ENCODE measurements at places on chromosomes 7 and 10.
A peak's percentile ranks its signal among the peaks of the same experiment; 100 is the strongest.

DNA sequence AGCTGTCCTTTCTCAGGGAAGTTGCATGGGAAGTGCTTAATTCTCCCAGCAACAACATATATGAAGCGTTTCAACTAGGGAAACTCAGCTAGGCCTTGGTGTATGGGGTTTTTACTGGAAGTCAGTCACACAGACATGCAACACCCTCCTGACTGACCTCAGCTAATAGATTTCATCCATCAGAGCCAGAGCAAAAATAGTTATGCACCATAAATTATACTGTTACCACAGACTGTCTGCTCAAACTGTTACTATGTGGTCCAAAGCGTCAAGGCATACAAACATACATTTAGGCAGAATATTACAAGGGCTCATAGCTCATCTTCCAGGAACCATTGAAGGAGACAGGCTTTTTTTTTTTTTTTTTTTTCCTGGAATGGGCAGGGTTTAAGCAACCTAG is 417.9 kb downstream of the ANKRD7 start:
- DNase-seq = no peak

- no peak for DNase-seq
Observed at GRCh38 chr7:91348711-91349110, 84.5 kb downstream of the FZD1 start.

- no peak for DNase-seq
Observed at GRCh38 chr7:114554781-114555537, 140.3 kb downstream of the FOXP2 start.

DNA sequence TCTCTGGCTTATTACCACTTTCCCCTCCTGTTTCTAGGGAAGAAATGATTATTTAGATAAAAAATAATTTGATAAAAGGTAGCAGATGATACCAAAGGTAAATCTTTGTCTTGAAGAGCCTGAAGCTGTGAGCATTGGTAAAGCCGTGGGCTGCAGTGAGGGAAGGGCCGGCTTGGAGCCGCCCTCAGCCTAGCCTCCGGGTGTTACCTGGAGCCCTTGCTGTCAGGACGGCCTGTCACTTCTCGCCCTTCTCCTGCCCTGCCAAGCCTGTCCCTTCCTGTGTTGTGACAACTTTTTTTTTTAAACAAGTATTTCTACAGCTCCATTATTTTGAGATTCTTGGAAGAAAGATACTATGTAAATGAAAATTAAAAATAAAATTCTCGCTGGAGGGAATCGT is 7.0 kb downstream of the CUX1 start:
- no peak for DNase-seq

DNA sequence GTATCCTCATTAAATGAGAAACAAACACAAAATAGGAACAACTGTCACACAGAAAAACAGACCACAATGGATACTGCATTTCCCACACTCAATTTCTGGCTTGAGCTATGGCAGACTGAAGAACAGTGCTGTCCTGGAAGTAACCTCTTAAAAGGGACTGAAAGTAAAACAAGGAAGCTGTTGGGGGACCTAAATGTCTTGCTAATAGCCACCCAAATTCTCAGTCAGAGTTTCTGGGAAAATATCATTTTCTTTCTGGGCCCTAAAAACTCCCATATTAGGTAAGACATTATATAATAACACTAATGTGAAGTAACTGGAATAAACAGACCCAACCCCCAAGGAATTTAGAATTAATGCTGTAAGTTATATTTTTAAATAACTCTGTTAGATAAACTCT is 80.9 kb upstream of the TFEC start:
- no peak for DNase-seq

- no peak for DNase-seq
Observed at GRCh38 chr7:85829817-85830432, 643.1 kb upstream of the SEMA3D start.

GRCh38 chr7:158602905-158603772 is 15.5 kb upstream of the PTPRN2 start:
- no peak for DNase-seq

DNA sequence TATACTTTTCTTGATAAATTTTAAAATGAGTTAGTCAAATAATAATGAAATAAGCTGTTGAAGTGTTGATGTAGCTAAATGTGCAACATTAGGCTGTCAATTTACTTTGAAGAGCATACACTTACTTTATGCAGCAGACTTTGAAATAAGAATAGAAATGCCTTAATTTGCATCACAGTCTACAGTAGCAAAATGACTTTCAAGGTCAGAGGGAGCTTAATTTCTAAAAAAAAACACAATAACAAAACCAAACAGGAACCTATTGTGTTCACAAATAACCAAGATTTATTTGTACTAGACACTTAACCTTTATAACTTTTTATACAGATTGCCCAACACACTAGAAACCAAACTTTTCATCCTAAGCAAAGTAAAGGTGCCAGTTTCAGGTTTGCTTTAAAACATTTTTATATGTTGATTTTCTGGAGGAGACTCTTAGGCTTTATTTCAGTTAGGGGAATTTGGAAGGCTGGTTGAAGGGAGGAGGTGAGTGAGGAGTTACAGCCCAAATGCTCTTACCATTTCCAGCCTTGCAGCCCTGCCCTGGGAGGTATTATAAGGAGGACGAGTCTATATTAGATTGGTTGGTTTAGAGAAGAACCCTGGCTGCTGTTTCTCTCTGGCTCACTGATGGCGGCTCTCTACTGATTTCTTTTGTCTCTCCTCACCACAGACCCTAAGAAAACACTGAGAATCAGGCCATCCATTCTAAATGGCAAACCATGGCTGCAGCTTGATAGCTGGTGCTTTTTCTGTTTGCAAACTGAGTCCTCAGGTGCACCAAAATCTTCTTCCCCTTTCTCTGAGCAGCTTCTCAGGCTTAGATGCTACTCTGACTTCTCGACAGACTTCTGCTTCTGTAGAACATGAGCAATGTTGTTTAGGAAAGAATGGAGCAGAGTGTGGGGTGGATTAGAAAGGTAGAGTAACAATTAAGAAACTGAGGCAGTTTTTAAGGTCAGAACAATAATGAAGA is 55.2 kb upstream of the RPA3 start:
- DNase-seq = no peak

GRCh38 chr10:114487815-114488536 is 83.7 kb upstream of the AFAP1L2 start:
- peak; percentile 31 for DNase-seq

DNA sequence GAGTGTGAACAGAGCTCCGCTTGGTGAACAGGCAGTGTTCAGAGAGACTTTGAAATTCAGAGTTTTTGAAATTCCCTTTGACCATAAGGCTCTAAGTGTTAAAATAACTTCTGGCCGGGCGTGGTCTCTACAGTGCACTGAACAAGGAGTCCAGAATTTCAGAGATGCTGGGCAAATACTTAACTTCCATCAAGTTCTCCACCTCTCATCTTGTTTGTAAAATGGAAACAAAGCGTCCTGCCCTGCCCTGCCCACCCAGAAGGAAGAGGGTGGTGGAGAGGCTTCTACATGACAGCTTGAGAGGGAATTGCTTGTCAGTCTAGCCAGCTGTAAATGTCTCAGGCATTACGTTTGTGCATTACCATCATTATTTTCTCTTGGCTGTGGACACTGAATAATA is 102.6 kb downstream of the RGS10 start:
- DNase-seq = no peak

- DNase-seq = no peak
Observed at GRCh38 chr10:35458500-35459448, 122.5 kb downstream of the CCNY start.

DNA sequence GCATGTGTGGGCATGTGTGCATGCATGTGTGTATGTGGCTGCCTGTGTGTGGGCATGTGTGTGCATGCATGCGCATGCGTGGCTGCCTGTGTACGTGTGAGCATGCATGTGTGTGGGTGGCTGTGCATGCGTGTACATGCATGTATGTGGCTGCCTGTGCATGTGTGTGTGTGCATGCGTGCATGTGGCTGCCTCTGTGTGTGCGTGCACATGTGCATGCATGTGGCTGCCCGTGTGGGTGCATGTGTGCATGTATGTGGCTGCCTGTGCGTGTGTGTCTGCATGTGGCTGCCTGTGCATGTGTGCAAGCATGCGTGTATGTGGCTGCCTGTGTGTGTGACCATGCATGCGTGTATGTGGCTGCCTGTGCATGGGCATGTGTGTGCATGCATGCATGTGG is 217.2 kb downstream of the ELFN1 start:
- DNase-seq = no peak

- no peak for DNase-seq
Observed at GRCh38 chr10:101133489-101134298, 2.6 kb downstream of the TLX1 start.

- DNase-seq = no peak
Observed at GRCh38 chr7:52925332-52925731, 110.1 kb upstream of the POM121L12 start.

- DNase-seq = no peak
Observed at GRCh38 chr10:77016855-77017254, 620.8 kb downstream of the KCNMA1 start.

GRCh38 chr10:43170491-43170890 is 32.2 kb downstream of the CSGALNACT2 start:
- no peak for DNase-seq

DNA sequence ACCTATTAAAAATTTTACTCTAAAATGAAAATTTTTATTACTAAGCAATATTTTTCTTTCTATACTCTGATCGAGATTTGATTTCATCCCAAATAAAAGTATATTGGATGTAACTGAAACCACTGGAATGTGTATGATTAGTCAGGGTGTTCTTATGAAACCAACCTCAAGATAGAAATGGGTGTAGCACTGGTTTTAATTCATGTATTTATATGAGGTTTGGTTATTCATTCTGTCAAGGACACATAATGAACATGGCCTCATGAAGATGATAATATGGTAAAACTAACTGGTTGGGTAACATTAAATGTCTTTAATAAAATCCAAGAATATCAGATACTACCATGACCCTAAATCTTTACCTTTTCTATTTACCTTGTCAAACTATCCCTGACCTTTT is 197.7 kb downstream of the SEMA3A start:
- peak; percentile 18 for DNase-seq

- DNase-seq = no peak
Observed at GRCh38 chr7:133167300-133167699, 85.4 kb upstream of the CHCHD3 start.

DNA sequence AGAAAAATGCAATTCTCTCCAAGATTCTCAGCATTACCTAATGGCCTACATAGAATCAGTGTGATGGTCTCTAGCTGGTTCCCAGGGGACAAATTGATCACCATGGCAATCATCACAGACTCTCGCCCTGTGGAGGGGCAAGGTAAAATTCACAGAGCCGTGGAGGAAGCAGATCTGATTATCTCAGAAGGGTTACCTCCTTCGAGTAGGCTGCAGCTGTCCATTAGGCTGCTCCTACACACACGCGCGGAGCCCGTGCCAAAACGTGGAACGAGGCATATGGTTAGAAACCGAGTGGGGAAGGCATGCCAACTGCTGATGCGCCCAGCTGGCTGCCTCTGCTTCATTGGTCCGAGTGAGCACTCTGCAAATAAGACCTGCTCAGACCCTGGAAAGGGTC is 52.8 kb upstream of the PTER start:
- no peak for DNase-seq

- DNase-seq = no peak
Observed at GRCh38 chr10:122567056-122567660, 6.6 kb downstream of the DMBT1 start.

- no peak for DNase-seq
Observed at GRCh38 chr7:147071536-147071935, 954.9 kb downstream of the CNTNAP2 start.

DNA sequence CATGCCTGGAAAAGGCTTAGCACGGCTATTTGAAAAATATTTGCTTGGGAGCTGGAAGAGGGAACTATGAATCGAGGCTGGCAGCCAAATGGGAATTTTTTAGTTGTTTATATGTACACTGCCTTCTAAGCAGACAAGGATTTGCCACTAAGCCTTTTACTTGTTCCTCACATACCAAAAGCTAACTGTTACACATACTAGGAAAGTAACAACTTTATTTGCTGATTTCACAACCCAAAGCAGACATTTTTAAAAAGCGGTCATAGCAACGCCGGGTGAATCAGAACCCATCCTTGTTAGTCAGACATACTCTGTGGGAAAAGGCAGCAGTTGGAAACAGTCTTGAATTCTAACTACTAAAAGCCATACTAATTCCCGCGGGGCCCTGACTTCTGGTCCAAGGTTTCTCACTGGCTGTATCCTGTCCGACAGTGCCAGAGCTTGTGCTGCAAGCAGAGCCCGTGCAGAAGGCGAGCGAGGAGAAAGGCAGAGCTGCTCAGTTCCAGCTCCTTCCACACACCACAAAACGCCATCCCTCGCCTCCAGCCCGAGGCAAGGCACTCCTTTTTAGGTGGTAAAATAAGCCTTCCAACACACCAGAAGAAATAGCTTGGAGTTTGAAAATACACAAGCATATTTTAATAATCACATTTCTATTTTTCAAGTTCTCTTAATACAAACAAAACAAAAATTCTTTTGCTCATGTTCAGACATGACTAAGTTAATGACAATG is 89.2 kb downstream of the RNF216 start:
- DNase-seq = peak; percentile 76

Data from epithelial cell of prostate (primary cell).